Frontal cortex (tissue), 4 donors: ENCODE measurements at places on chromosomes 2 and 18. TPM values are rescaled to one million over a fixed set of nuclear protein-coding genes. Genes with fewer than 3 reads are reported as not detected.

Gene ERFE
- 0.82 TPM for total RNA-seq

DNA sequence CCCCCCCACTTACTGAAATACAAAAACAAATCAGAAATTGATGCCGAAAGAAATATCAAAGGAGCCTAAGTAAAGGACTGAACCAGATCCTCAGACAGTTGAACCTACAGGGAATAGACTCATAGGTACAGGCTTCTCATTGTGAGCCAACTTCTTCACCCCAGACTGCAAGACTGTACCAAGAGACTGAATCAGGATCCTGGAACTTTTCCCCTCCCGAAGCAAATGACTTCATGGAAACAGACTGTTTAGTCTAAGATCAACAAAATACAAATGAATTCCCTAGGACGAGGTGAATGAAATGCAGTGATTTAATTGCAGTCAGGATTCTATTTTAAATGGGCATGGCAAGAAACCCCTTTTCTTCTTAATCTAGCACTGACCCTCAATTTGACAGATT lies 53.6 kb upstream of the RNF152 start:
- no peak for DNase-seq

GRCh38 chr2:9423922-9424272 lies 443 bp downstream of the CPSF3 start:
- DNase-seq, result peak; percentile 28

- DNase-seq, result no peak
These were observed 38.3 kb upstream of the IL1R1 start for GRCh38 chr2:102103992-102104871.

DNA sequence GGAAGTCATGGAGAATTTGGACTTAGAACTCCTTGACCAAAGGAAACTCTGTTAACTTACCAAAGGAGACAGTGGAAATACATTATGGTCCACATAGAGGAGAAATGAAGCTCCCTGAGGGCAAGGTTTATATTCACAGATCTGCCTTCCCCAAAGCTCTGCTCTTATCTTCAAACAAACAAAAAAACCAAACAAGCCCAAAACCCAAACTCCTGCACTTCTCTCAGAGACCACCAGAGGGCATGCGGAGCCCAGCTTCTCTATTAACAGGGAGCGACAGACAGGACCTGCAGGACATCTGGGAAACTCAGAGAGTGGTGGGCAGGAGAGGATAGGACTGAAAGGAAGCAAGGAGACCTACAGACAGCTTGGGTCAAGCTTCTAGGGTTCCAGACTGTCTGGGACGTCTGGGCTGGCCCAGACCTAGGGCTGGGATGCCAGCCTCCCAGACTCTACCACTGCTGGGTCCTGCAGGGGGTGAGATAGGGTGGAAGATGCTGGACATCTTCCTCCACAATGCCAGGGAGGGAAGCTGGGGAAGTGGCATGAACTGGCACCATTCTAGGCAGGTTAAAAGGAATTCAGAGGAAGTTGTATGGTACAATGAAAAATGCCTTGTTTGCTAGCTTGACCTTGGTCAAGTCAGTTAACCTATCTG lies 4.0 kb upstream of the WNT10A start:
- DNase-seq, result peak; percentile 83

DNA sequence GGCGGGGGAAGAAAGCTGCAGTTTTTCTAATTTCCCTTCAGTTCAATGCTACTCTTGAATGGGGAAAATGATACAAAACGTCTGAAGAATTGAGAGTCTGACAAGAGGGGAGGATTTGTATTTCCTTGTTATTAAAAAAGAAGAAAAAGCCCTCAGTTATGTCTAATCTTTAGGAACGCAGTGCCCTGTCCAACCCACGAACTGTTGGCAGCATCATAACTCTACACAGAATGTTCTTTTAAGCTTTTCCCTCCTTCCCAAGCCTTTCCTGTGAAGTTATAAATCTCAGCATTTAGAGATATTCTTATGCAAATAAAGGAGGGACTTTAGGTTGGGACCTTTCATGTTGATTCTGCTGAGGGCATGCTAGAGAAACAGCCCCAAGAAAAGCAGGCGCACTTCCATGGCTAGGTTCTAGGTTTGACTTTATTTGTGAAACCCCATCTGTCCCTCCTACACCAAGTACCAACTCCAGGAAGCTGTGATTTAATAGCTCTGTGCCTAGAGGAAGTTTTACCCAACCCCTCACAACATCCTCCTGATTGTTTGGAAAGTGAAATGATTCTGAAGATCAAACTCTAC lies 288.6 kb downstream of the SETBP1 start:
- no peak for DNase-seq

DNA sequence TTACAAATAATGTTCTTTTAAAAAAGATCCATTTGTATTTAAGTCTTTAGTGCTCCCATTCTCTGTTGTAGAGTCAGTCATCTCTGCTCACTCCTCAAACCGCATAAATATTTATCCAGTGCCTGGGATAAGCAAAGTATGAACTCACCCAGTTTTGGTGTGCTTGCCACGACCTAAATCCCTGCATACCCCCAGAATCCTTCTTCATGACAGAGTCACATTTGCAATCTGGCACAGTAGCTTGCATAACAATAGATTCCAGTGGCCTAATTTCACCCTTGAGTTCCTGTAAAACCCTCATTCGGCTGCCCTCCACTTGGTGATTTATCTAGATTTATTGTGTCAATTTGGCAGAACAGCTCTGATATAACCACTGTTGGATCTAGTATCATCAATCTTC lies 92.9 kb downstream of the DTNA start:
- no peak for DNase-seq

- no peak for DNase-seq
These were observed 24.8 kb upstream of the GALNT14 start for GRCh38 chr2:31163011-31163539.

GRCh38 chr2:165889158-165889557 lies 64.4 kb downstream of the TTC21B start:
- DNase-seq, result no peak

DNA sequence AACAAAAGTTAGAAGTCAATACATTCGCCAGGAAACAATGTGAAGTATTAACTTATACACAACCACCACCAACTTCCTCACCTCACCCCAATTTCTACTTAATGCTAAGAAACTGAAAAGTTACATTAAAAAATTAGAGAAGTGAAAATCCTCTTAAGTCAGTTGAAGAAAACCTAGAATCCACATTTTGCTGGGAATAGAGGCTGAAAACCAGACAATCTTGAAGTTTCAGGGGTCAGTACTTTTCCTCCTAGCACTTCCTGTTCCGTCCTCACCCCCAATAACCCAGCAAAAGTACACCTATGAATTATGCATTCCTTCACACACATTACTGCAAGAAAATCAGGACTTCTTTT lies 6.3 kb downstream of the YES1 start:
- no peak for DNase-seq

Gene PUS10
- 4.9 TPM for total RNA-seq

DNA sequence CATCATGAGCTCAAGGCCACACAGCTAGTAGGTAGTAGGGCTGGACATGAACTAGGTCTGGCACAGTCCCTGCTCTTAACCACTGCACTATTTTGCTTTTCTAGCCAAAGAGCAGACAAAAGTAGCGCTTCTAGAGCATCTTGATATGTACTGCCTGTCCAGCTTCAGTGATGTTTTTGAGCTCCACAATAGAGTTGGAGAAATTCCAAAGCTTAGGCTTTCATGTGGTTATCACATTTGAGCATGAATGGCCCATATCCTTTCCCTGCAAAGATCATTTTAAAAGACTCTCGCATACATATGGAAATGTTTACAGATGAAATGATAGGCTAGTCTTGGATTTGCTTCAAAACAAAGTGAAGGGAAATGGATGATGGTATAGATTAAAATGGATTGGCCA lies 128.7 kb downstream of the MAP3K20 start:
- no peak for DNase-seq

GRCh38 chr18:32450026-32450691 lies 20.5 kb downstream of the GAREM1 start:
- no peak for DNase-seq

DNA sequence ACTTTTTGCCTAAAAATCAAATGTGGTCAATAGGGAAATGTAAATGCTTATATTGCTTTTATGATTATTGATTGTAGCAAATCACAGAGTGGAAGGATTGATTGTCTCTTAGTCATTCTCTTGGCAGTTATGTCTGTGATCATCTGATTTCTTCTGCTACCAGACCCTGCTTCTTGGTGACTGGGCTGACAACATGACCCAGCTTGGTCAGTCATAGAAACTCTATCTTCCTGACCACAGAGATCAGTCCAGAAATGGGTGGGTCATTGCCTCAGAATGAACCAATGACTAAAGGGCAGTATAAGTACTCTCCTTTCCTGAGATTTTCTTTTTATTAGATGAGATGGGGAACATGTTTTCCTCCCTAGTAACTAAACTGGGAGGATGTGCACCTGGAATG lies 87.6 kb downstream of the MAIP1 start:
- DNase-seq, result no peak

GRCh38 chr2:228720895-228721294 lies 539.4 kb upstream of the SPHKAP start:
- no peak for DNase-seq

DNA sequence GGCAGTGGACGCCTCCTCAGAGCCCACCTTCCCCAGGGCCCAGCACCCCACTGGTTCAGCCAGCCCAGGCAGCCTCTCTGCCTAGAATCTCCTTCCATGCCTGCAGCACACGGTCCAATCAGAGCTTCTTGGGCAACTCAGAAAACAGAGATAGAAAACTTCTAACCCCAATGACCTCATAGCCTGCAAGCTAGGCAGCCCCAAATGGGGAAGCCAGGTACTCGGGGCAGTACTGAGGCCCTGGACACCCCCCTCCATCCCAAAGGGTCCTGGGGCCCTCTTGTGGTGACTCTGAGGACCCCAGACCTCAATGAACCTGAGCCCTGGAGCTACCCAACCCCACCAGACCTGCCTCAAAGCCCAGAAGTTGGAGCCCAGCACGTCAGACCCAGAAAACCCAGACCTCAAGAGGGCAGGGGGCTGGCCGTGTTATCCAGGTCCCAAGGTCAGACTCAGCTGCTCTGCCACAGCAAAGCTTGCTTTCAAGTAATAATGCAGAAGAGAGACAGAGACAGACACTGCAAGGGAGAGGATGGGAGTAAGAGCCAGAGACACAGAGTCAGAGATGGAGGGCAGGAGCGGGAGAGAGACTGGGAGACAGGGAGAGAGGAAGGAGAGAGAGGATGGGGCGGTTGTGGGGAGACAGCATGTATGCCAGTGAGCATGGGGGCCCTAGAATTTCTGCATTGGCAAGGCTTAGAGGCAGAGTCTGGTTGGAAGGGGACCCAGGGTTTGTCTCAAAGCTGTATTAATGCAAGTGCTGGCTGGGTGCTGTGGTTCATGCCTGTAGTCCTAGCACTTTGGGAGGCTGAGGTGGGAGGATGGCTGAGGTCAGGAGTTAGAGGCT lies 28.2 kb downstream of the SERTAD2 start:
- no peak for DNase-seq

DNA sequence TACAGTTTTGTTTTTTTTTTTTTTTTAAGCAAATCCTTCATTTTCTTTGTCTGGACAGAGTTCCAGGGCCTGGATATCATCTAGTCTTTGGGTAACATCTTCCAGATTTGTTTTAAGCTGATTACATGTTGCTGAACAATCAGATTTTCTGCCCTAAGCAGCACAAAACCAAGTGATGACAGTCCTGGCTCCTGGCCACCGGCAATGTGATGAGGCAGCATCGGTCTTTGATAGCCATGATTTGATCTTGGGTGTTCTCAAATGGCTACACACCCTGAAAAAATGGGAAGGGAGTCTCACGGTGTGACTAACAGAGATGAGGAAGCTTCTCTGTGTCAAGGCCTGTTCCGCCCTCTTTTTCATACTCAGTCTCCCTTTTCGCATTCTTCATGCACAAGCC lies 708.6 kb upstream of the ZEB2 start:
- DNase-seq, result no peak

DNA sequence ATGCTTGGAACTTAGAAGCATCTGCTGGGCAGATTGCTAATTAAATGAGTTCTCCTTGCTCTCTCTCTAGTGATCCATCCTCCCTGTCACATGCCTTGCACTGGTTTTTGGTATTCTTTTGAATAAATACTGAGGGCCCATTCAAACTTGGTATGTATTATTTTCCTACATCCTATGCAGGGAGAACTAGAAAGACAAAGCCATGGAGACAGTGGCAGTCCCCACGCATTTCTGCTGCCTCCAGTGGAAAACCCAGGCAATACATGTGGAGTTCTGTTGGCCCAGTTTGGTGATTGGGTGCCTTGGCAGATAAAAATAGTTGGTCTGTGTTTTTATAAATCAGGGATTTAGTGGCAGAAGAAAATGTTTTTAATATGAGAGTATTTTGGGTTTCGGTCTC lies 68.7 kb downstream of the DIS3L2 start:
- DNase-seq, result no peak

- no peak for DNase-seq
These were observed 42.4 kb downstream of the KLF7 start for GRCh38 chr2:207123335-207123744.

DNA sequence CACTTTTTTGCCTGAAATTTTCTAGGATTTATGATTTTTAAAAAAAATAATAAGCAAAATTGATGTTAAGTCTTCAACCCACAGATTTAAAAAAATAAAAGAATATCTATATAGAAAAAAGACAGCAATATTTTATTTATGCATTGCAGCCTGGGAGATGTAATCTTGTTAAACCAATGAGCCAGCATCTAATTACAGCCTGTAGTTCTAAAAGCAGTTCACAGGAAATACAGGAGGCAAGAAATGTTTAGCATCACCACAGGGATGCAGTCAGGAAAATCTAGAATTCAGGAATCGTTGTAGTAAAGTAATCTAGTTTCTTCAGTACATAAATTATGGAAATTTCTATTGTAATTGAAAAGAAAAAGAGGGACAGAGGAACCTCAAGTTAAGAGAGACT lies 17.2 kb downstream of the UGGT1 start:
- no peak for DNase-seq

DNA sequence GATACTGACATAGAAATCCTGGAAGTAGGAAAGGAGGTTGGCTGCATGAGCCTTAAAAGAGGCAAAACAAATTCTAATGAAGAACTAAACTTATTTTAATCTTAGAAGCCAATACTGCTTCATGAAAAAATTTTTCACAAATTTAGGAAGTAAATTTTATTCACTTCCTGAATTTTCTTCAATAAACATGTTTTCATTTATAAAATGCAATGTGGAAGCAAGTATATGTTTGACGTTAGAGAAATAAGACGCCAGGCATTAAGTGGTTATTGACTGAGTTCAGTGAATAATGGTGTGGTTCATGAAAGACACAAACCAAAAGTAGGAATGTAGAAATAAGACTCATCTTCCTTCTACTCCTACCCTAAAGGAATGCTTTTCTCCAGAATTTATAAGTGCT lies 136.4 kb downstream of the USP34 start:
- no peak for DNase-seq

Gene CSRNP3
- total RNA-seq, result 214 TPM
